Caki2 (cell line): ENCODE measurements at places on chromosomes 7 and 10.

GRCh38 chr7:82444220-82444909 is 788 bp upstream of the CACNA2D1 start:
- DNase-seq = no peak

DNA sequence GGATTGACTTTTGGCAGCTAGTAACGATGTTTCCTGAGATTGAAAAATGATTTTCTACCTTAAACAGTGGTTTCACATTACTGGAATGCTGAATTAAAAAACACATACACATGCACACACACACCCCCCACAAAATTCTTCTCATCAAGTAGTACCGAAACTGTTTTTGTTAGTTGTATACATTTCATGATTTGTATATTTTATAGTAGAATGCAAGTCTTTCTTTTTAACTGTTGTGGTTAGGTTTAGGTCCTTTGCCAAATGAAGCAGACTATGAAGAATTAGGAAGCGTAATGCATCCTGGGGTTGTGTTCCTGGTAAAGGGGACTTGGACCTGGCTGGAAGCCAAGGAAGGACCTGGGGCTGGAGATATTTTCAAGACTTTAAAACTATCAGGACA is 505.8 kb downstream of the SUGCT start:
- no peak for DNase-seq

- peak; percentile 38 for DNase-seq
Observed at GRCh38 chr10:125629758-125630376, 53.1 kb downstream of the TEX36 start.

DNA sequence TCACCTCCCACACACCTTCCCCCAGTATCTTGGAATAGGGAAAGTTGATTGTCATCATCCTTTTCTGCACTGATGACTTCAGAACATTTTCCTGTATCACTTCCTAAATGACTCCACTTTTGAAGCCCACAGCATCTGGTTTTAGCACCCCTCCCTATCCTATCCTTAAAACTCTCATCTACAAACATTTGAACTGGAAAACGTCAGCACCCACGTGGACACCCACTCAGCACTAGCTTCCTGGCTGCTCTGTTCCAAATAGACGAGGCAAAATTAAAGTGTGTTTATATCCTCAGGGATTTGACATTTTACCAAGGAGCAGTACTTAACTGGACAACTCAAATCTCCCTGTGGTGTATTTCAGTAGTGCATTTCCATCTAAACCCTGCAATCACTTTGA is 73.9 kb downstream of the REEP3 start:
- no peak for DNase-seq

DNA sequence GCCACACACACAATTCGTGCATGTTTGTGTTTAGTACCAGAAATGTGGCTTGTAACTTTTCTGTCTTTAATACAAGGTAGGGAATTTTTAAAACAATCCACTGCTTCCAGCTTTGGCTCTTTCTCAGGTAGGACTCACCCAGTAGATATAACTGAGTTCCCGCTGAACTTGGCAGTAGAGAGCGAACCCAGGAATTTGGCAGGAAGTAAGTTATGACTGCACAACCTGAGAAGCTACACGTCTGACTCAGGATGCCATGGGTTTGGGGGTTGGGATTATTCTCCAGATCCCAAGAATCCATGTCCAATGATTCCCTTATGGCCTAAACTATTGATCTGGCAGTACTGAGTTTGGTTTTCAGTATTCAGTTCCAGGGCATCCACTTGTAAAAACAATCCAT is 499.7 kb downstream of the CALN1 start:
- no peak for DNase-seq

DNA sequence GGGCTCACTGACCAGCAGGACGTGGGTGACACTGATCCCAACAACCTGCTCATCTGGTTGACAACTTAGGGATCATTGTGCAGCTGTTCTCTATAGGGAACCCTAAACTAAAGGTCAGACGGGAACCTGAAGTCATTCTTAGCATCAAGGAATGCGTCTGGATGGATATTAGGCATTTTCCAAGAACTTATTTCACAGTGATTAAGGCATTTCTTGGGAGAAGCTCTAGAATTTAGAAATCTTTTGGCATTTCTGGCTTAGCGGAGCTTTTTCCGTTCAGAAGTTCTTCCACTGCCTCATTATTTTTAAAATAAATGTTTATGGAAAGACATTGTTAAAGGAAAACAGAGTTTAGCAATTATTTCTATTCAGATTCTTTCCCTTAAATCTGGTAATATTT is 303.3 kb upstream of the IGFBP3 start:
- no peak for DNase-seq

DNA sequence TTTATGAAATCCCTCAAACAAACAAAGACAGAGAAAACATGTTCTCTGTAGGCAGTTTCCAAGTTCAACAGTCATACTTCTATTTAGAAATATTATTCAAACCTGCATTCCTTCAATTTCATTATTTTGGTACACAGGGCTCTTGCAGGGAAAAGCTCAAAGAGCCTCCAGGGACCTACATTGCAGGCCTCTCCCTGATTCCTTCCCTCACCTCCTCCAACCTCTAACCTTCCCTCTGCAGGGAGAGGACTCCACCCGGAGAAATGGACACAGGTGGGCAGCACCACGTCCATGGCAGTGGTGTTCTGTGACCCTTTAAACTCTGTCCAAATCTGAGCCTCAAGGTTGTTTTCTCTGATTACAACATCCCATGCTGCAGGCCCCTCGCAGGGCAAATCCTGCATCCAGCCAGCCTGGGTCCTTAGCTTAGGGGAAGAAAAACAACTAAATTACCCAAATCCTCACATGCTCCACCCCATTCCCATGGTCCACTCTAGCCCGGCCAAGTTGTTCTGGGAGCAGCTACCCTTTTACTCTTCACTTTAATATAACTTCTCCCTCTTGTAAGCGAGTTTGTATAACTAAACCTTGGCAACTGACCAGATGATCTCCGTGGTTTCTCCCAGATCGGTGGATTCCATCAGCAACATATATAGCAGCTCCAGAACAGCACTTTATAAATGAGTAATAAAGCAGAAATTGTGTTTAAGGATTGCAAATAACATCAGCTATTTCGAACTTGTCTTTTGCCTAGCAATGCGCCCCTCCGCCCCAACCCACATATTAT is 129.8 kb downstream of the CUBN start:
- DNase-seq = no peak

- no peak for DNase-seq
Observed at GRCh38 chr10:103921750-103922195, 3.8 kb upstream of the STN1 start.

- DNase-seq = no peak
Observed at GRCh38 chr10:7185367-7185690, 225.5 kb downstream of the SFMBT2 start.

- no peak for DNase-seq
Observed at GRCh38 chr10:23106331-23107072, 11.1 kb downstream of the MSRB2 start.
